ENCODE measurements at places on chromosomes 1 and 21.

DNA sequence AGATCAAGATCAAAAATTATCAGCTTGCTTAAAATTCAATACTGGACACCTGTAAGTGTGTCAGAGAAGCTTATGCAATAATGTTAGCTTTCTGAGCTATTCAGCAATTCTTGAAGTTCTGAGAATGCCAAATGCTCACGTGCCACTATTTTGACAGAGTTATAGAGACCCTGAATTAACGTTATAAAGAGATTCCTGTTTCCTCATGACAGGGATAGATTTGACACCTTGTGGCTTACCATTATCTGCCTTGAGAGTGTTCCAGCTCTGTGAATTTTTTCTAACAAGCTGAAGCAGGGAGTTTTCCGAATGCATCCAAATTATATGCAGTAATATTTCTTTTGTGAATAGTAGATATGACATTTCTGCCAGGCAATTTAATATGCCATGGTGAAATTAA is 781.6 kb downstream of the ADGRL2 start:
- no peak for DNase-seq

GRCh38 chr1:109020693-109021257 is 21.1 kb downstream of the WDR47 start:
- no peak for DNase-seq

DNA sequence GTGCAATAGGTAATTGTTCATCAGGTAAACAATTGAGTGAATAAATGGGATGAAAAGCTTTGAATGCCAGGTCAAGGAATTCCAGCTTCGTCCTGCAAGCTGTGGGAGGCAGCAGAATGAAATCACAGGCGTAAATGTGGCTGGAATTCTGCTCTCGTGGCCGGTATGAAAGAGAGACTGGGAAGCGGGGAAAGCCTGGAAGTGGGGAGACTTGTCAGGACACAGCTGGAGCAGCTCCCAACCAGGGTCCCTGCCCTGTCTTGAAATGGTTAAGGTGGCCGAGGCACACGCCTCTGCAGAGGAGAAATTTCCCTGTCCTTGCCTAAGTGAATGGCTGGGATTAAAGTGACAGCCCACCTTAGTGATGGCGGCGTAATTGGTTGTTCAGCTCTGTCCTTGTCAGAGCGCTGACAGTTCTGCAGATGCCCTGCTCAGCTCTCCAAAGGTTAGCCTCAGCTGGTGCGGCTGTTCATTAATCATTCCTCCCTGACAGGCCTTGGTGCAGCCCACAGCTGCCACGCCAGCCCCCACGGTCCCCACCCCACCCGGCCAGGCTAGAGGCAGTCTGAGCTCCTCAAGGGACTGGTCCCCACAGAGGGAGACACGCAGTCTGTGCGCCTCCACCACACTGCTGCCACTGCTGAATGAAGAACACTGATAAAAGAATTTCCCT is 398.3 kb upstream of the POU3F1 start:
- DNase-seq: no peak

- DNase-seq: no peak
These were observed 84.0 kb downstream of the PTPRU start for GRCh38 chr1:29320156-29320940.

DNA sequence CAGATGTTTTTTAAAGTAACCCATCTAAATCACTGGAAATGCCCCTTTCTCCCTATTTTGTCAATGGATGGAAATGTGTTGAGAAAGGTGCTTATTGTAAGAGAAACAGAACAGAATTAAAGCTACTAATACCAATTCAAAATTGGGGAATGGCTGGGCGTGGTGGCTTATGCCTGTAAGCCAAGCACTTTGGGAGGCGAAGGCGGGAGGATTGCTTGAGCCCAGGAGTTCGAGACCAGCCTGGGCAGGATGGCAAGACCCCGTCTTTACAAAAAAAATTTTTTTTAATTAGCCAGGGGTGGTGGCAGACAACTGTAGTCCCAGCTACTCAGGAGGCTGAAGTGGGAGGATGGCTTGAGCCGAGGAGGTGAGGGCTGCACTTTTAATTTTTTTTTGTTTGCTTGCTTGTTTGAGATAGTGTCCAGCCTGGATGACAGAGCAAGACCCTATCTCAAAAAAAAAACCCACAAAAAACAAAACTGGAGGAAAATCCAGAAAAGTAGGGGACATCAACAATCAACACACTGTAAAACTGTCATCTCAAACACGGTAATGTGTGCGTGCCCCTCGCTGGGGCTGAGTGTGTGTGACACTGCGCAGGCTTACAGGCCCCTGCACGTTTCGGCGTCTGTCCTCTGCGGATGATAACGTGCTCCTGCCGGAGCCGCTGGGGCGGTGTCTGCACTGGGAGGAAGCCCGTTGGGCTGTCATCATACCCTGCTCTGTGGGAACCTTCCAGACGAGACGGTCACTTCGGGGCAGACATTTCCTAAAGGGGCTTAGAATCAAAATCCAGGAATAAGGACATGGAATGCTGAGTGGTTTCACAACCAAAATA is 11.6 kb upstream of the POFUT2 start:
- no peak for DNase-seq

DNA sequence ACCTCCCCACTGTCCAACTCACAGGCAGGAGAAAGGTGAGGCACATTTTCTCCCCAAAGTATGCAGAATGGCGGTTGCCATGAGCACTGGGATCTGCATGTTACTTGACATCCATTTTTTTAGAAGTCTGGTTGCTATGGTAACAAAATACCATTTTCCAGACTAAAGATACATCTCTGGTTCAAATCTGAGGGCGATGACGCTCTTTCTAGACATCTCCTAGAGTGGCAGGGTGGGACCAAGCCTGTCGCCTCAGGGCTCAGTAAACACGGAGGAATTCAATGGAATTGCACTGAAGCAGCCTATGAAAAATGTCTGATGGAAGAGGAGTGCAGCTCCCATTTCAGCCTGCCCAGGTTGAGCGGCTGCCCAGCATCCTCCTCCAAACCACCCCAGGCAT is 21.5 kb upstream of the FAM43B start:
- DNase-seq: no peak

DNA sequence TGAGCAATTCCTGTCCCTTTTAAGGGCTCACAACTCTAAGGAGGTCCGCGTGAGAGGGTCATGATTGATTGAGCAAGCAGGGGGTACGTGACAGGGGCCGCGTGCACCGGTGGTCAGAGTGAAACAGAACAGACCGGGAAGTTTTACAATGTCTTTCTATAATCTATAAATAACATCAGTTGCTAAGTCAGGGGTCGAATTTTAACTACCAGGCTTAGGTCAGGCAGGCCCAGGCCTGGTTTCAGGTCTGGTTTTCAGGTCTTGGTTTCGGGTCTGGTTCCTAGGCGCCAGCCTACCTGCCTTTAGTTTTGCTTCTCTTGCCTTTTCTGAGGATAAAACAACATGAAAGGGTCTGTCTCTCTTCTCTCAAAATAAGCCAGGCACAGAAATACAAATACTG is 476.0 kb upstream of the CAMK1G start:
- no peak for DNase-seq

GRCh38 chr1:42618866-42619265 is 39.4 kb upstream of the PPIH start:
- DNase-seq: no peak

- no peak for DNase-seq
These were observed 378.7 kb downstream of the USH2A start for GRCh38 chr1:216044538-216044937.

DNA sequence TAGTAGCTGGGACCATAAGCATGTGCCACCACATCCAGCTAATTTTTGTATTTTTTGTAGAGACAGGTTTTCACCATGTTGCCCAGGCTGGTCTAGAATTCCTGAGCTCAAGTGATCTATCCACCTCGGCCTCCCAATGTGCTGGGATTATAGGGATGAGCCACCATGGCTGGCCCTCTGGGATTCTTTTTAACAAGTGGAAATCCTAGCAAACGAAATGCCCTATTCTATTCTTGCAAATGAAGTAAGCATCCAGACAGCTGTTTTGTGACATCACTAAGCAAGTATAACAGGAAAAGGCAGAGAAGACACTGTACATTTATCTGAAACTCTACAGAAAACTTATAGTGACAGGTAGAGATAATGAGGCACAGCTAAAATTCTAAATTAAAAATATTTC is 86.4 kb downstream of the DDAH1 start:
- no peak for DNase-seq

- DNase-seq: no peak
These were observed 1.1 kb upstream of the CDC73 start for GRCh38 chr1:193120604-193121166.

All from SK-N-DZ (cell line).